ENCODE measurements at places on chromosomes 2 and 18. TPM values are rescaled to one million over a fixed set of nuclear protein-coding genes. Genes with fewer than 3 reads are reported as not detected.

TMEM18 gene
- 34.0 TPM for total RNA-seq

IL18R1 gene
- total RNA-seq = 15.0 TPM

CPO gene
- total RNA-seq = not detected

FBLN7 gene
- 7.4 TPM for total RNA-seq

SLC5A7 gene
- total RNA-seq = not detected

TDRD15 gene
- not detected for total RNA-seq

DNA sequence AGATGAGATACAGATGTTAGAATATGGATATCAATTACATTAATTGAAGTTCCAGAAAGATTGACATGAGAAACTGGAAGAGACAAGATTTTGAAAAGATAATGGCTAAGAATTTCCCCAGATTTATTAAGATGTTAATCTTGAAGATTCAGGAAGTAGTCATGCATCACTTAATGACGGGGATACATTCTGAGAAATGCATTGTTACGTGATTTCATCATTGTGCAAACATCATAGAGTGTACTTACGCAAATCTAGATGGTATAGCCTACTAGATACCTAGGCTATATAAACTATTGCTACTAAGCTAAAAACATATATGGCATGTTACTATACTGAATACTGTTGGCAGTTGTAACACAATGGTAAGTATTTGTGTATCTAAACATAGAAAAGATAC is 6.8 kb upstream of the CHMP3 start:
- no peak for DNase-seq

GRCh38 chr2:105220604-105221003 is 20.9 kb upstream of the GPR45 start:
- DNase-seq = no peak

- DNase-seq = no peak
Observed at GRCh38 chr2:24307961-24308360, 52.4 kb downstream of the ITSN2 start.

GRCh38 chr18:6120820-6121279 is 225.5 kb upstream of the TMEM200C start:
- no peak for DNase-seq

DNA sequence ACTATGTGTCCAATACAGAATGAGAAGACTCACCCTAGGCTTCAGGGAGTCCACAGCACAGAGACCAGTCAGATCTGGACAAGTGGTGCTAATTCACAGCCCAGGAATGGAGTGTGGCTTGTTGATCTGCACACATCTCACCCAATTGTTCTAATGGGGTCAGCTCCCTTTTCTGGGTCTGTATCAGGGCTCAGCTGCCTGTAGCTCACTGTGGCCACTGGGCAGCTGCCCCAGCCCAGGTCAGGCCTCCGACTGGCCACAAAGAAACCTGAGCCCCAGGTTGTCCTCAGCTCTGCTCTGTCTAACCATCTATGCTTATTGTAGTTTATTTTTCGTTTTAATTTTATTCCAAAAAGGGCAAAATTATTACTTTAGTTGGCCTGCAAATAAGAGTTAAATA is 202.3 kb upstream of the RAB6C start:
- DNase-seq = no peak

DNA sequence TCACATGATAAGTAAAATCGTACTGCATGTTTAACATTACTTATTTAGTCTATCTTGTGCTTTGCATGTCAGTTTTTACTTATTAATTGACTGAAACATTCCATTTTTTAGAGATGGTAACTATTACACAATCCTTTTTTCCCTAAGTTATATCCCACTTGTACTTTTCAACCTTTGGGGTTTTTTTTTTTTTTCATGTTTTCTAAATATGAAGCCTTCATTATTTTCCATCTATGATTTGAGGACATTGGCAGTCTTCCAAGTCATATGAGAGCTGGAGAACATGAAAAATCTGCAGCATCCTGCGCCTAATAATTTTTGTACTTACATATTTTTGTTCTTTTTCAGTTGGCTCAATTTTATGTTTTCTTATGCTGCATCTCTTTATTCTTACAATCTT is 113.9 kb downstream of the MYO1B start:
- no peak for DNase-seq

DNA sequence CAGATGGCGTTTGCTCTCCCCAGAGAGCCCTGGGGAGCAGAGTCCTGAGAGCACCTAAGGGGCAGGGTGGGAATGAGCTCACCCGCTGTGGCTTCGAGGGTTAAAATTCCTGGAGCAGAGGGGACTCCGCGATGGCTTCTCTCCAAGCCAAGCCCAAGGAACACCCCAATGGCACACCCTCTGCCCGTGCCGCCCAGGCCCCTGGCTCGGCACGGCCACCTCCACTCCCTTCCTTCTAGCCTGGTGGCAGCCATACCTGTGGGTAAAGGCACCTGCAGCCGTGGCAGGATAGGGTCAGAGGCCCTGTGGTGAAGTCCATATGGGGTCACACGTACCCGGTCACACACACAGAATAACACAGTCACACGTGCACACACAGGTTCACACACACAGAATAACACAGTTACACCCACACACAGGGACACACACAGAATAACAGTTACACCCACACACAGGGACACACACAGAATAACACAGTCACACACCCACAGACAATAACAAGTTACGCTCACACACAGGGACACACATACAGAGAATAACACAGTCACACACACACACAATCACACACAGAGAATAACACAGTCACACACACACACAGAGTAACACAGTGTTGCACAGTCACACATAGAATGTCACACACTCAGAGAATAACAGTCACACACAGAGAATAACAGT is 50.5 kb downstream of the RAMP1 start:
- no peak for DNase-seq

GRCh38 chr2:191569025-191569424 is 108.9 kb upstream of the NABP1 start:
- no peak for DNase-seq

- DNase-seq = no peak
Observed at GRCh38 chr18:25282896-25283703, 68.9 kb downstream of the ZNF521 start.

DNA sequence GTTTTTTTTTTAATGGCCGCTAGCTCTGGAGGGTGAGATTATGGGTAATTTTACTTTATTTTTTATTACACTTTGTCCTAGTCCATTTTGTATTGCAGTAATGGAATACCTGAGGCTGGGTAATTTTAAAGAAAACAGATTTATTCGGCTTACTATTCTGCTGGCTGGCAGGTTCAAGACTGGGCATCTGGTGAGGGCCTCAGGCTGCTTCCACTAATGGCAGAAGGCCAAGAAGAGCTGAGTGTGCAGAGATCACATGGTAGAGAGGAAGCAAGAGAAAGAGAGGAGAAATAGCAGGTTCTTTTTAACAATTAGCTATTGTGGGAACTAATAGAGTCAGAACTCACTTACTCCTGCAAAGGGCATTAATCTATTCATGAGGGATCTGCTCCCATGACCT is 52.4 kb upstream of the ARHGAP28 start:
- DNase-seq = no peak

DNA sequence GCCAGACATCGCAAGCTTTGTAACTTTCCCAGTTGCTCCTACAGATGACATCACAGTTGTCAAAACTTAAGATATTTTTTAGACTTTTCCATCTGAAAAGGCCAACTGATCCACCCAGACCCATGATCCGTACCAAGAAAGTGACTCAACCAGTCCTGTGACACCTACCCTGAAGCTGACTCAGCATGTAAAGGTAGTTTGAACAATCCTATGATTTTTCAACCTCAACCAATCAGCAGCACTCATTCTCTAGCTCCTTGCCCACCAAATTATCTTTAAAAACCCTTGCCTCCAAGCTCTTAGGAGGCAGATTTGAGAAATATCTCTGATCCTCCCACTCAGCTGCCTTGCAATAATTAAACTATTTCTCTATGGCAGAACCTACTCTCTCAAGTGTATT is 1686.7 kb upstream of the LRRTM1 start:
- no peak for DNase-seq

DNA sequence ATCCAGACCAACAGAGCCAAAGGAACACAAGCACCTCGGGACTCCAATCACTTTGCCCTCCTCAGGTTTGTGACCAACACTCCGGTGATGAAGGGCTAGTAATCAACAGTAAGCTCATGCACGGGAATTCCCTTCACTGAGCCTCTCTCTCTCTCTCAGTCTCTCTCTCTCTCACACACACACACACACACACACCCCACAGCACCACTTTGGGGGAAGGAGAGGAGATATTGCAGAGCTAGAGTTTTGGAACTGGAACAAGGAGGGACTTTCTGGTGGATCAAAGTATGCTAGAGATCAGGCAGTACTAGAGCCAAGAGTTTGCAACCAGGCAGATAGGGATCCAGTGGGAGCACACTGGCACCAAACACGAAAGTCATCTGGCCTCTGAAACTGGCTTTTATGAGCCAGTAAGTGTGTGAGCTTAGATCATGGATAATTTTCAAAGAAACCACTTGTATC is 98.7 kb downstream of the ANKRD44 start:
- DNase-seq = peak; percentile 61

DNA sequence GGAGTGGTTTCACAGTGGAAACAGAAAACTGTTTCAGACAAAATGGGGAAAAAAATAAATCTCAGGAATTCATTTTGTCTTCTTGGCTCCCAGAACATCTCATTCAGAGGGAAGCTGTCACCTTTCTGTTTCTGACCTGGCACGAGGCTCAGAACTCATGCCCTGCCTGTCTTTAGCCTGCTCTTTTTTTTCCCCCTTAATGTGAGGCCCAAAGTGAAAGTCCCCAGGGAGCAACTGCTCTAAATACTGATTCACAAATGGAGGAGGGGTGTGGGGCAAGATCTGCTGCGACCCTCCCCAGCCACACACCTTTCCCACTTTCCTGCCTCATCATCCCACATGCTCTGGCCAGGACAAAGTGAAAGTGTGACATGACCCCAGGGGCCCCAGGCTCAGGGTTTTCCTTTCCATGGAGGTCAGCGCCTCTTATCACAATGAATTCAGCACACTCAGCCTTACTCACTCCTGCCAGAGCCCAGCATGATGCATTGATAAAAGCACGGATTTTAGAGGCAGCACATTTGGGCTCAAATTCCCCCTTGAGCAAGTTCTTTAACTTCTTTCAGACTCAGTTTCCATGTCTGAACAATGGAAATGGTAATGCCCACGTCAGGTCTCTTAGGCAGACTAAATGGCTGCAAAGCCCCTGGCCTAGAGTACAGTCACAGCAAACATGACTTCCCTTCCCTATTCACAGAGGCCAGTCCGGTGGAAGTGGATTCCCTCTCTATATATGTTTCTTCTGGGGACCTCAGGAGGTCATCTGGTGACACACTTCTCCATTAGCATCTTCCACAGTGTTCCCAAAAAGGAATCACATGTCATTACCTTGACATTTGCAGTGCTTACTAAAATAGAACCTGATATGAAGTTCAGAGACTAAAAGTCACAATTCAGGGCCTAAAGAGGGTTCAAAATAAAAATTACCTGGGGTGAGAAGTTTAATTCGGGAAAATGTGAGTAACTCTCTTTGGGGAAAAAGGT is 55.3 kb upstream of the TMEM163 start:
- no peak for DNase-seq

DNA sequence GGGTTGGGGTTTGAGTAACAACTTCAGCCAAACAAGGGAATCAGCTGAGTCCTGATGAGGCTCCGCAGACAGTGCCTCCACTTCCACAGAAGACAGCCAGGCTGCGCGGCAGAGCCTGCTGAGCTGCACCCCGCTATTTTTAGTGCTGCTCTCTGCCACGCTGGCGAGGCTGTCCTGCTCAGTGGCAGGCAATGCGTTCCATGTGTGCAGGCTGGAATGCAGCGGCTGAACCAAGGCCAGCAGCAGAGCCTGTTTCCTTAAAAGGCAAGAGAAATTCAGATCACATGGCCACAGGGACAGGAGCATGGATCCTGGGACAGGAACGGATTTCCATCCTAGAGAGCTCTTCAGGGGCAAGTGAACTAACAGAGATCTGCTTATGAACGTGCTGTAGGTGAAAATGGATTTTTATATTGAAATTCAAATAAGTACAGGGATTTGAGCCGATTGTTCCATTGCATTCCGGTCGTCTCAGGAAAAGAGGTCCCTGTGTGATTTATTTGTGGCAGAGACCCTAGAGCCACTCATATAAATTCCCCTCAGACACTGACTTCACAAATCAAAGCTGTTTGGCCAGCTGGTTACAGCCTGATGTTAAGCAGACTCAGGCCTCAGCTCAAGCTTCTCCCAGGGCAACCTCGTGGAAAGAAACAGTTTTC is 98.7 kb downstream of the COL6A3 start:
- no peak for DNase-seq

GRCh38 chr2:181991171-181991885 is 5.7 kb downstream of the PPP1R1C start:
- DNase-seq = no peak

DNA sequence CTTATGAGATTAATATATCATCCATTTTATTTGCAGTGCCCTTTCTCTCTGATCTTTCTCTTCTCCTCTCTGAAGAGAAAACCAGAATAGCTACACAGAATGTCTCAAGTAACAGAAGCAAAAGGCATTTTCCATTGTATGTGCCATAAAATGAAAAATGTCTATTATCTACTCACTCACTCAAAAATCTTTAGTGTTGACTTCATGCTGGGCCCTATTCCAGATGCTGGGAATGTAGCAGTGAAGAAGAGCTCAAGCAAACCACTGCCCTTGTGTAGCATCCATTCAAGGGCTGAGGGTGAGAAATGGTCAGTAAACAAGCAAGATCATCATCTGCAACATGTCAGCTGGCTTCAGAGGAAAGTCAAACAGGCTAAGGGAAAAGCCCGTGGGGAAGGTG is 427.7 kb downstream of the METTL4 start:
- DNase-seq = no peak

DNA sequence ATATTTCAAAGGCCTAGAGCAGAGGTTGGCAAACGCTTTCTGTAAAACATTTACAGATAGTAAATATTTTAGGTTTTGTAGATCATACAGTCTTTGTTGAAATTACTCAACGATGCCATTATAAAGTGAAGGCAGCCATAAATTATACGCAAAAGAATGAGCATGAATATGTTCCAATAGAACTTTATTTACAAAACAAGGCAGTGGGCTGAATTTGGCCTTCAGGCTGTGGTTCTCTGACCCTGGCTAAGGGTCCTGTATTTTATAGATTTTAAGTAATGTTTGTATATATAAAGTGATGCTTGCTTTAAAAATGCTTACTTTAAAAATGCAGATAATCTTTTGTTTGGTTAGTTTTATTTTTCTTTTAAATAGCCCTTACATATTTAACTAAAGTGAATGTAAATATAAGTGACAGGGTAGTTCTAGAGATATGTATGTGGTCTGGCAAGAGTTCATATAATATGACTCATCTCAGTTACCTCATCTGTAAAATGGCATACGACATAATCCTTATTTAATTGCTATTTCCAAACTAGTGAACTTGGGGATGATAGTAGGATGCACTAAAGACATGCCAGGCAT is 51.7 kb upstream of the ATP5MC3 start:
- DNase-seq = no peak
